ENCODE measurements at places on chromosomes 1 and 21. TPM values are rescaled to one million over a fixed set of nuclear protein-coding genes. Genes with fewer than 3 reads are reported as not detected.

Gene C1orf53
- 2.2 TPM for total RNA-seq

Gene PTAFR
- 0.15 TPM for total RNA-seq

Gene PATJ
- total RNA-seq: 7.8 TPM

Gene S100A6
- total RNA-seq: 1,851 TPM

Gene PLEKHN1
- 0.33 TPM for total RNA-seq

Gene GBP4
- total RNA-seq: 0.15 TPM

Gene AADACL3
- not detected for total RNA-seq
